Amniotic epithelial cell (primary cell): ENCODE measurements at places on chromosomes 11 and 22.

GRCh38 chr22:19218541-19219233 is 40.2 kb upstream of the SLC25A1 start:
- DNase-seq, result no peak

- DNase-seq, result no peak
Measured at GRCh38 chr22:44971651-44972362, 38.0 kb downstream of the PHF21B start.

DNA sequence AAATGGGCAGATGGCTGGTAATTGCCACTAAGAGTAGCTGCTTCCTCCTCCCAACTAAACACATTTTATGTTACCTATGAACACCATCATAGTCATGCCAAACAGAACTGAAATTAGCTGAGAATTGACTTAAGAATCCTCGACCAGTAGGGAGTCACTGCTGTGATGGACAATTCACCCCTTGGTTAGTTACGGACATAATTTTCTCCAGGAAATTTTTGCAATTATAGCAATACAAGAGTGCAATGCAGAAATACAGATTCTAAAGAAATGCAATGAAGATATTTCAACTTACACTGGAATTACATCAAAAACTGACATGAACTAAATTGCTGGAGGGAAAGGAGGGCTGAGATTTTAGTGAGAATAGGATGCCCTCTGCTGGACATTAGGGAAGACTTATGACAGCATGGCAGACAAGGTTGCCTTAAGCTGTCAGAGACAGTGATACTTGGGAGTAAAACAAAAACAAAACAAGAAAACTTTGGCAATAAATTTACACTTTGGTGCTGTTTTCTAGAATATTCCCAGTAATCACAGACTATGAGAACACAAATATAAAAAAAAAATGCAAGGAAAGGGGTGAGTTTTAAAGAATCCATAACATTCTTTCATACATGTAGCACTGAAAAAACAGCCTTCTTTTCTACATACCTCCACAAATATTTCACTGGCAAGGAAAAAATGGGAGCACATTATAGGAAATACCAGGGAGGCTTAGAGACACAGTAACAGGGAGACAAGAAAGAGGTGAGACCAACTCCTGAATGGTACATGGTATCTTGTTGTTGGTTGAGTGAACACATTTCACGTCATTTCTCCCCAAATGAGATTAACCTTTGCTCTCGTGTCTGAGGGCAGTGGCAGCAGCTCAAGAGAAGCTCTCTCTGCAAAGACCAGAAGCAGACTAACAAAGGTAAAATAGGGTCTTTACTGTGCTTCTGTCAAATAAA is 11.2 kb upstream of the PPP2R1B start:
- peak; percentile 93 for DNase-seq

DNA sequence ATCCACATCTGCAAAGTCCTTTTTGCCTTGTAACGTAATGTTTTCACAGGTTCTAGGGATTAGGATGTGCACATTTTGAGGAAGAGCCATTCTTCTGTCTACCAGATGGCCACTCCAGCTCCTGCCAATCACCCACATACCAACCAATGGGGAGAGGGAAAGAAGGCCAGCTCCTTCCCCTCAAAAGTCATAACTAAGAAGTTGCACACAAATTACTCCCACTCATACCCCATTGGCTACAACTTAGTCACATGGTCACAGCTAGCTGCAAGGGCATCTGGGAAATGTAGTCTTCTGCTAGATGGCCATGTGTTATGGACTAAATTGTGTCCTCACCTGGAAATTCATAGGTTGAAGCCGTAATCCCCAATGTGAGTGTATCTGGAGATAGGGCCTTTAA is 15.4 kb upstream of the MYOD1 start:
- peak; percentile 64 for DNase-seq

- DNase-seq, result no peak
Measured at GRCh38 chr11:22343032-22343324, 4.8 kb downstream of the SLC17A6 start.

DNA sequence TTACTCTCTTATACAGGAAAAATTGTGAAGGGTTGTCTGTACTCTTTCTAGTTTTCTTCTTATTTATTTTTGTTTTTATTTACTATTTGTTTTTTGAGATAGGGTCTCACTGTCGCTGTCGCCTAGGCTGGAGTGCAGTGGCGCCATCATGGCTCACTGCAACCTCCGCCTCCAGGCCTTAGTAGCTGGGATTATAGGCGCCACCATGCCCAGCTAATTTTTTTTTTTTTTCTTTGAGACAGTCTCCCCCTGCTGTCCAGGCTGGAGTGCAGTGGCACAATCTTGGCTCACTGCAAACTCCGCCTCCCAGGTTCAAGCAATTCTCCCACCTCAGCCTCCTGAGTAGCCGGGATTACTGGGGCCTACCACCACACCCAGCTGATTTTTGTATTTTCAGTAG is 18.4 kb downstream of the CUL5 start:
- DNase-seq, result no peak

DNA sequence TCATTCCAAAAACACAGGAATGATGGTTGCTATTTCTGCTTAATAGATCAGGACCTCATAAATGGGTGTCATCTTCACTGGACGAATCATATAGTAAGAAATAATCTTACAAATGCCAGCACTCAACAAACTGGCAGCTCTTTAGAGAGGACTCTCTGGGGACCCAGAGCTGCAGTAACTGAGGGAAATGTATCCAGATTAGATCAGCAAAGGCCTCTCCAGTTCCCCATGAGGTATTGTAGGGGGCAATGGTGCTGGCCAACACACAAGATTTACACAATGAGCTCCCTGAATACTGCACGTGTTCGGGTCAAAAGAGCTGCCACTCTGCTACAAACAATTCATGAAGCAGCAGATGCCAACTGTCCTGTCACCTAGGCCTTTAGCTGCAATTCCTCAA is 110.2 kb downstream of the RBFOX2 start:
- no peak for DNase-seq

DNA sequence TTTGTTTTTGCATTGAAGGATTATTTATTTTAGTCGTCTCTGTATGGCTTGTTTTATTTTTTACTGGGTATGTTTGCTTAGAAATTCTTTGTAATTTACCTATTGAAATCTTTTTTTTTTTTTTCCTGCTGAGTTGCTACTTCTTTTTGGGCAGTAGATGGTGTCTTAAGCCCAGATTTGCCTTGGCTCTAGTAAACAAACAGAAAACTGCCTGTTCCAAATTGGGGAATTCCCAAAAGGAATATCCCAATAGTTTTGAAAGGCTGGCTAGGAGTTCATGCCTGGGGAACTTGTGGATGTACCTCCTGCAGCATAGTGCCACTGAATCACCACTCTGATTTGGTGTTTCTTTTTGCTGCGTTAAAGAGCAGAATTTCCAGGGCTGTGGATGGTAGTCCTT is 17.7 kb downstream of the PAMR1 start:
- DNase-seq, result no peak

DNA sequence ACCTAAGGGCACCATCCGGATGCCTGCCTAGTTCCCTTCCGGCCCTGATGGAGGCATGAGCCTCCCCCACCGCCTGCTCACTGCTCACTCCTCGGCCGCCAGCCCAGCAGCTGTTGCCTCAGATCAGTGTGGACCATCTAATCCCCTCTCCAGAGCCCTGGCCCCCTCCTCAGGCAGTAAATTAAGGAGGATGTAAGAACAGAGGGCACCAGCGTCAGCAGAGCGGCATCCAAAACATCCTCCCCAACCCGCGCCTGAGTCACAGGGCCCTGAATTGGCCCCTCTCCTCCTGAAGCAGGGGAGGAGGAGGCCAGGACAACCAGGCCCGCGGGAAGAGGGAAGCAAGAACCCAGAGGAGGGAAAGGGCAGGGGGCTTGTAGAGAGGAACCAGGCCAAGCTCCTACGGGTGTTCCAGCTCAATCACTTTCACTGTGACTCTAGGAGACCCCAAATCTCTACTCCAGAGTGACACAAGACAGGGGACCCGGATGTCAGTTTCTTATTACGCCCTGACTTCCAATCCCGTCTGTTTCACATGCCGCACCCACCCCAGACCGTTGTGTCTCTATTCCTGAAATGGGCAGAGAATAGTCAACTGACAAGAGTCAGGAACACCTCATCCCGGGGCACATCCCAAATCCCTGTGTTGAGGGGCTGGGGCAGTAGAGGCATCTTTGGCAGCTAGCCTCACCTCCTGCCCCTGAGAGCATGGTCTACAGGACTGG is 31.3 kb upstream of the MYOD1 start:
- DNase-seq, result no peak

DNA sequence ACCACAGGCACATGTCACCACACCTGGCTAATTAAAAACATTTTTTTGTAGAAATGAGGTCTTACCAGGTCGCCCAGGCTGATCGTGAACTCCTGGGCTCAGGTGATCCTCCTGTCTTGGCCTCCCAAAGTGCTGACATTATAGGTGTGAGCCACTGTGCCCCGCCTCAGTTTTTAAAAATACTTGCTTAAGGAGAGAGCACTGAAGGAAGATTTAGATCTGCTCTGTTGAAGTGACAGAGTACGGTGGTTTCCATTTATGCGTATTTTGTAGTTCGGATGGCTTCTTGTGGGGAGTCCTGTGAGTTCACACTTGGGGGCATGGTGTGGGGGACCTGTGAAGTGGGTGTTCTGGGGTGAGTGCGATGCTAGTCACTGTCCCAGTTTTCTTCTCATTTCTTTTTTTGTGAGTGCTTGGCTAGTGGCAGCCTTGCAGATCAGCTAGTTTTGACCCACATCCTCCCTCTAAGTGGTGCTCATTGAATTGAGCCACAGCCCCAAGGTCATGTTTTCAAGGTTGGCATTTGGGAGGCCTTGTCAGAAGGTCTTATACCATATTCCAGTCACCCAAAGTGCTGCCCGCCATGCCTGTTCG is 31.5 kb downstream of the PTPRJ start:
- DNase-seq, result no peak

GRCh38 chr11:15223318-15223717 is 108.6 kb downstream of the INSC start:
- peak; percentile 20 for DNase-seq

- no peak for DNase-seq
Measured at GRCh38 chr11:77142091-77142975, 14.3 kb downstream of the MYO7A start.

- no peak for DNase-seq
Measured at GRCh38 chr11:34339149-34340064, 18.4 kb downstream of the ABTB2 start.

GRCh38 chr11:62141111-62142042 is 17.6 kb downstream of the INCENP start:
- no peak for DNase-seq

DNA sequence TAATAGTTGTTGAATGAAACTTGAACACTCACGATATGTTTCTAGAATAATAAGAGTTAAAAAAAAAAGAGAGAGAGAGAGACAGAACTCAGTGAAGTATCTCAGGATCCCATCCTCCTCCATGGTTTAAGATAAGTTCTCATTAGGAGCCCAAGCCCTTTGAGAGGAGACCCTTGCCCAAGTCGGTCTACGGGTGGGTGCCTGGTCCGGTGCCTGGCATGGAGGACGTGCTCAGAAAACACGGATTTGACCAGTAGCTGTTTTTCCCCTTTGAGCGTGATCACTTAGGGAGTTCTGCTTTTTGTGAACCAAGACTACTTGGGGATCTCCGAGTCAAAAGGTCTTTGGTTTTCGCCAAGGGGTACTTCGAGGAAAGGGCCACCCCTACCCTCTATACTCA is 40.6 kb downstream of the CACNG2 start:
- DNase-seq, result no peak

GRCh38 chr11:32266601-32267000 is 168.7 kb downstream of the WT1 start:
- peak; percentile 80 for DNase-seq
